ENCODE measurements at places on chromosomes 16 and 17.

DNA sequence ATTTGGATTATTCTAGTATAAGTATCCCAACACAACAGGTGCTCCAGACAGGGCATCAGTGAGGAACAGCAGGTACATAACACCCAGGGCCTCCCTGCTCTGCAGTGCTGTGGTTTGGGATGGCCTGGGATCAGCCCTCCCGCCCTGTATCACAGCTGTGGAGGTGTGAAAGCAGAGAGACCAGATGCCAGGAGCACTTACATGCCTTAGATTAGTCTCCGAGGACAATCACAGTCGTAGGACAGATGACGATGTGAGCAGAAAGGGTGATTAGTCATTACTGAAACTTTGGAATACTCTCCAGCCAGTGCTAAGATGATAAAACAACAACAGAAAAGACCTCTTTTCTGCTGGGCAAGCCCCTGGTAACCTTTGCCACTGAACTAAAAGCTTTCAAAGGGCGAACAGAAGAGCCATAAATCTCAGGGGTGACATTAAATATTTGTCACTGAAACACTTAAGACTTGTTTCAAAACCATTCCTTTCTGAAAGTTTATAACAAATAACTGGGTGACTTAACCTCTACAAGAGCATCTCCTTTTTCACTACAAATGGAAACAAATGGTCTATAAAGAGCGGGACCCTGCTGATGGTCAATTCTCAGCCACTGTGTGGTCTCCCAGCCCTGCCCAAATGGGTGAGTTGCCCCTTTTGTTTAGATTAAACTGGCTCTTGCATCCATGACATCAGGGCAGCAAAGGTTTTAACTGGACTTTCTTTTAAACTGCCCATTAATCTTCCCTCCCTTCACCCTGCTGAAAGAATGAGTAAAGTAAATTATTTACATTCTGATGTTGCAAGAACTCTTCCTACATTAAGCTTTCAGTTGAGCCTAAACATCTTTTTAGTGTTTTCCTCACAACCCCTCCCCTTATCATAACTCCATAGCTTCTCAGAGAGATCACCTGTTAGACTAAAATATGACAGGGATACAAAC, 183.1 kb upstream of the COX10 start:
- no peak for DNase-seq

DNA sequence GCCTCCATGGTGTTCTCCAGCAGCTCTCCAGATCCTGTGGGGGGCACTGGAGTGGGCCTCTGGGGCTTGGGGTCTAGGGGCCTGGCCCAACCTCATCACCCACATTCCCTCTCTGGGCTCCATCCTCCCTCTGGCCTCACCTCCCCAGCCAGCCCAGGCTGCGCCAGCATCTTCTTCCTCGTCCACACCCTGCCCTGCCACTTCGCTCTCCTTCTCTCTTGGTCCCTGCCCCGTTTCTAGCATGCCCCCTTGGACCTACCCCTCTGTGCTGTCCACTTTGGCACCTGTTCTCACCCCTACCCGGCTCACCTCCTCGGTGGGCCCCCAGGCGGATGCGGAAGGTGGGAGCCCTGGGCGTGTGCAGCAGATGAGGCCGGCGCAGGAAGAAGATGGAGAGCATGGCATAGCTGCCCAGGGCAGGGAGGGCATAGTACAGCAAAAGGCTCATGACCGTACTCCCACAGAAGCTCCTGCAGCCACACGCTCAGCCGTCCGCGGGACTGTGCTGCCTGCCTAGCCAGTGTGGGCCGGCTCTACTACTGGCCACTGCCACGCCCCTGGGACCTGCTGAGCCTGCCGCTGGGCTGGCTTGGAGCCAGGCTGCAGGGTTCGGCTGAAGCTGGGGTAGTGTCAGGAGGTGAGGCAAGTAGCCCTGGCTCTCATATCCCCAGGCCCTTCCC, at the start of gene GDPD3:
Gene GDPD3, minus strand, starts transcription at position 507 of the 680 bp plus-strand sequence. Its CDS starts 59 bp downstream, at position 448.
- no peak for DNase-seq

DNA sequence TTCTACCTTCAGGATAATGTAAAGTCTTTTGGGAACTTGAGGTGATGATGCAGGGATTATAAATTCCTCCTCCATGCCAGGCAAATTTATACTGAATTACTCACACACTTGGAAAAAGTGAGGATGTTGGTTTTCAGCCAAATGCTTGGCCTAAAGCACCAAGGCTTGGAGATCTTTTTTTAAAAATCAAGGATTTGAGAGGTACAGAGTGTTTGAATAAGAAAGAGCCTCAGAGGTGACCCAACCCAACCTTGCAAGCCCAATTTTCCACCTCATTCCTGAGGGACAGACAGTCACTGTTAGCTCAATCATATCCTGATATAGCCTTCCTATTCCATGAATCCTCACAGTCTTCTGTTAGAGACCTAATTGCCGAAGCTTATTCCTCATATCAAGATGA, 14.0 kb downstream of the GRIN2A start:
- DNase-seq, result no peak

GRCh38 chr17:60773552-60773951, 95.9 kb downstream of the BCAS3 start:
- no peak for DNase-seq

DNA sequence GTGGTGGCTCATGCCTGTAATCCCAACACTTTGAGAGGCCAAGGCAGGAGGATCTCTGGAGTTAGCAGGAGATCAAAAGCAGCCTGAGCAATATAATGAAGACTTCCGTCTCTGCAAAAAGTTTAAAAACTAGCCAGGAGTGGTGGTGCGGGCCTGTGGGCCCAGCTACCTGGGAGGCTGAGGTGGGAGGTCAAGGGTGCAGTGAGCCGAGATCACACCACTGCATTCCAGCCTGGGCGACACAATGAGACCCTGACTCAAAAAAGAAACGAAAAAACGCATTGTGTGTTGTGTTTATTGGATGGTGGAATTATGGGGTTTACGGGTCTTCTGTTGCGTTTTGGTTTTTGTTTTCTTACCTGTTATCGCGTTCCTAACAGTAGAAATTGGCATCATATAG, 863 bp upstream of the DDX19A start:
- DNase-seq, result no peak

DNA sequence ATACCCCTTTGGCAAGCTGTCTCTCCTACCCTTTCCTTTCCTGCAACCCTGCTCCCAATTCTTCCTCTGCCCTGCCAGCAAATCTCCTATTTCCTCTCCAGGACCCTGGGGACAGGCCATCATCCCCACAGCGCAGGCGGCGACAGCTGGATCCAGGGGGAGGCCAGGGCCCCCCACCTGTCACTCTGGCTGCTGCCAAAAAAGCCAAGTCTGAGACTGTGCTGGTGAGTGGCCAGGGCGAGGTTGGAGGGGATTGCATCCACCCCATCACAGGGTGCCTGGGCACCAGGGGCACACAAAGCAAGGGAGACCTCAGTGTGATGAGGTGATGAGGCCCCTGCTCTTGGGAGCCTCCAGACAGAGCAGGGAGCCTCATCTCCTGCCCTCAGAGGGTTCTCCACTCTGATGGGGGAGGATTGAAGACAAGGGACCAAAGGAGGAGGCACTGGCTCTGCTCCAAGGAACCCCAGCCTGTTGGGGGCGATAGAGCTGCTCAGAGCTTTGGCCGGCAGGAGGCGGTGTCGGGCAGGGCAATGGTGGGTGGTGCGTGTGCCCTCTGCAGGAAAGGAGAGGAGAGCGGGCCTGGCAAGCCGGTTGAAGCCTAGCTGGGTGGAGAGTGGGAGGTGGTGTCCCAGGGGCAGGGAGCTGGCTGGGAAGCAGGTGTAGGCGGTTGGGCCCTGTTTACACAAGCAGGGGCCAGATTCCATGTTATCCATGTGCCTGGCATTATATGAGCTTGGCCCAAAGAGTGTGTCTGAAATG, 15.6 kb upstream of the PDK2 start:
- DNase-seq, result no peak

DNA sequence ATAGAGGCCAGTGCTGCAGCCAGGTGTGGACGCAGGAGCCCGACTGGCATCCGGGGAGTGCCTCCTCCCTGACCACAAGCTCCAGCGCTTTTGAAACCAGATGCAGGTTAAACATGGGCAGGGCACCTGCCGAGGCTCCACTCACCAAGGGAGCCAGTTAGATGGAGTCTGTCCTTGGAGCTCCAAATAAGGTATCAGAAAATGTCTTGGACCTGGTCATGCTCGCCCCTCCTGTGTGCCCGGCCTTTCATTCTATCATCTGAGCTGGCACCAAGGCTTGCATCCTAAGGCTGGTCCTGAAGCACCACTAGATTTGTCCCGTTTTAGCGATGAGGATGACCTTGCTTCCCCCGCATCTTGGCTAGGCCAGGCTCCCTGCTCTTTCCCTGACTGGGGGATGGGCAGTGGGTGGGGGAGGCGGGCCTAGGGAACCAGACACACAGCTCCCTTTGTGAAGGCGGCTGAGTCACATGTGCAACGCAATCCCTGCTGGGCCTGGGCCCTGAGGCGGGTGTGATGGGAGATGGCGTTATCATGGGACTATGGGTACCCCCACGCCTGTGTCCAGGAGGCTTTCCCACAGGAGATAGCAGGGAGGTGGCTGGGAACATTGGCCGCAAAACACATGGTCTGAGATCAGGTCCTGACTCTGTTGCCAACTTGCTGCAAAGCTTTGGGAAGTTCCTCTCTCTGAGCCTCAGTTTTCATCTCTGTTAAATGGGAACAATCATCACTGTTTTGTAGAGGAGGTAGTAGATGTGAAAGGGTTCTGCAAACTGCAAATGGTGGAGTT, 5.0 kb upstream of the ADGRG1 start:
- DNase-seq, result no peak

DNA sequence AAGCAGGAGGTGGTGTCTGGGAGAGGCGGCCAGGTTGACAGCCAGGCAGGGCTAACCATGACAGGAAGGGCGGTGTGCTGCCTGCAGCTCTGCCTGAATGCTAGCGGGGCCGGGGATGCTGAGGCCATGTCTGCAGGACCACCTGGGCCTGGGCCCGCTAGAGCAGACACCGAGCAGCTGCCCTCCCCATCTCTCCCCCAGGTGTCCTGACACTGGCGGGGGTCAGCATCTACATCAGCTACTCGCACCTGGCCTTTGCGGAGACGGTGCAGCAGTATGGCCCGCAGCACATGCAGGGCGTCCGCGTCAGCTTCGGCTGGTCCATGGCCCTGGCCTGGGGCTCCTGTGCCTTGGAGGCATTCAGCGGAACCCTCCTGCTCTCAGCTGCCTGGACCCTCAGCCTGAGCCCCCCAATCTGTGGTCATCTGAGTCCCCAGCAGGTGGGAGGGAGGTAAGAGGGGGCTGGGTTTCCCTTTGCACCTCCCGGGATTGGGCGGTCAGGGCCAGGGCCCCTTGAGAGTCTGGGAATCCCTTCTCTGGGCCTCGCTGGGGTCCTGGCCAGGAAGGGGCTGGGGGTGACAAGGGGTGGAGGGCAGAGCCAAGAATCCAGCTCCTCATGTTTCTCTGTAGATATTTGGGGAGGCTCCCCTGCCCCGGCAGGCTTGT, 7.5 kb downstream of the TMEM235 start:
- DNase-seq, result no peak

DNA sequence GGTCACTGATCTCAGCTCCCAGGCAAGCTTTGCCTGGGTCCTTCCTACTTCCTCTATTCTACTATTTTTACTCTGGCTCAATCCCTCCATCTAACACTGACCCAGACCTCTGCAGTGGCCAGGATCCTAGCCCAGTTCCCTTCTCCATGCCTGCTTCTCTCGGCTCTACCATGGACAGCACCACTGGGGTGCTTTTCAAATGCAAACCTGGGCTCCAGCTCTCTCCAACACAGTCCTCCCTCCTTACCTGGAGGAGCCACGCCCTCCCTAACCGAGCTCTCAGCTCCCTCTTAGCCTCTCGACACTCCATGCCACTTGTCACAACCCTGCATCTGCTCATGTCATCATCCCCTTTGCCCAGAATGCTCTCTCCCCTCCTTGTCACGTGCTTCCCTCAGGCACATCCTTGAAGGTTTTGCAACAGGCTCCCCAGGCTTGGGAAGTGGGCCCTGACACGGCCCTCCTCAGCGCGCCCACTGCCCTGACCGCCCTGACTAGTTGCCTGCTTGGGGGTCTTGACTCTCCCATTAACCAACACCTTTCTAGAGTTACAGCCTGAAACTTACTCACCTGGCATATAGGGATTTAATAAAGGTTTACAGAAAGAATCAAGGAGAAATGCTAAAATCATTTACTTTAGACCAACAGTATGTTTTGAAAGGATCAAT, 41.6 kb downstream of the MARF1 start:
- peak; percentile 48 for DNase-seq

GRCh38 chr16:66418165-66418962, 8.7 kb upstream of the BEAN1 start:
- DNase-seq, result no peak

Data from NT2/D1 (cell line).